Stromal cell of bone marrow (primary cell): ENCODE measurements at places on chromosomes 3 and 15.

DNA sequence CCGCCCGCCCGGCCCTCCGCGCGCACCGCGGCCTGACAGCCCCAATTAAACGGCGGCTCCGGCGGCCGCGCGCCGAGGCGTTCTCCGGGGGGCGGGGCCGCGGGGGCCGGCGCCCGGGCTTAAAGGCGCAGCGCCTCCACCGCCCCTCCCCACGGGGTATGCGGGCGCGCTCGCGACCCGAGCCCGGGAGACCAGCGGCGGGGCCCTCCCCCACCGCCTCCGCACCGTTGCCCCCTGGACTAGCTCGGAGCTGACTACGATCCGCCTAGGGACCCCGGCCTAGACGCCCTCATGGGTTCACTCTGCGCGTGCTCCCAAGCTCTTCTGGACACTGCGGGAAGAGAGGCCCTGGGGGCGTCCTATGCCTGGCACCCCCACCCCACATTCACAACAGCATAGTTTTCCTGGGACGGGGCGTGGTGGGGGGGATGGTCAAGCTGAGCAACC lies at the start of gene DUSP7:
DUSP7 (minus strand) TSS at position 51 of the 447 bp plus-strand sequence. CDS start 205 bp downstream, outside the sequence.
- DNase-seq: peak; percentile 46

- peak; percentile 22 for DNase-seq
Observed at GRCh38 chr3:76107935-76108570, 322.7 kb upstream of the ZNF717 start.

DNA sequence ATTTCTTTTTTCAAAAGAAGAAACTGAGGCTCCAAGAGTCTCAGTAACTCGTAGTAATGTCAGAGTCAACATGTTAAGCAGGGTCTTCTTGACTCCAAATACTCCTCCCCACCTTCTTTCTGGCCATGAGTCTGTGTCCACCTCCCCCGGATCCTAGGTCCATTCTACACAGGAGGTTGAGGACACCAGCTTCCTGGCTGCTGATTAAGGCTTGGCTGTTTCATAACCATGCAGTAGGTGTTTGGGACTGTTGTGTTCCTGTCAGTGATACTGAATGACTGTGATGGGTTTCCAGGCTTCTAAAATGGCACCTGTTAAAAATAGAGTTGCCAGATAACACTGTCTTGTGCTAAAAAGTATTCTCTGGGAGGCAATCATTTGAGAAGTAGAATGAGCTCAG lies 130.8 kb upstream of the IL12A start:
- DNase-seq: no peak

- no peak for DNase-seq
Observed at GRCh38 chr3:162884373-162884772, 1387.8 kb downstream of the OTOL1 start.

GRCh38 chr15:70356919-70357318 lies 259.2 kb upstream of the TLE3 start:
- DNase-seq: no peak

DNA sequence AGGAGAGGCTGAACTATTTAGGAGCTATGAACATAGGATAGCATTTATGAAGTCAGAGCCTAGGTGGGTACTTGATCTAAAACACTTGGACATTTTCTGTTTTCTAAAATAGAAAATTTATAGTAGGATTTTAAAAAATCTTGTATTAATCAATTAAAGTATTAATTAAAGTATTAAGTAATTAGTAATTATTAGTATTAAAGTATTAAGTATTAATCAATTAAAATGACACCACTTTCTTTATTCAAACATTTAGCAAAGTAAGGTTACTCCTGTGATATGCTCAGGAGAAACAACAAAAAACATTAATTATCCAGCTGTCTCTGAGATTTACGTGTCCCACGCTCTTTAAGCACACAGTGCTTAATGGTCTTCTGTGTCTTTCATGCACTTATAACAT lies 32.2 kb downstream of the CHCHD4 start:
- DNase-seq: no peak

GRCh38 chr3:124345845-124346244 lies 353.9 kb upstream of the ROPN1 start:
- DNase-seq: no peak

GRCh38 chr3:73197187-73197586 lies 135.7 kb downstream of the EBLN2 start:
- DNase-seq: no peak

- no peak for DNase-seq
Observed at GRCh38 chr3:154615471-154615870, 185.5 kb upstream of the GPR149 start.

DNA sequence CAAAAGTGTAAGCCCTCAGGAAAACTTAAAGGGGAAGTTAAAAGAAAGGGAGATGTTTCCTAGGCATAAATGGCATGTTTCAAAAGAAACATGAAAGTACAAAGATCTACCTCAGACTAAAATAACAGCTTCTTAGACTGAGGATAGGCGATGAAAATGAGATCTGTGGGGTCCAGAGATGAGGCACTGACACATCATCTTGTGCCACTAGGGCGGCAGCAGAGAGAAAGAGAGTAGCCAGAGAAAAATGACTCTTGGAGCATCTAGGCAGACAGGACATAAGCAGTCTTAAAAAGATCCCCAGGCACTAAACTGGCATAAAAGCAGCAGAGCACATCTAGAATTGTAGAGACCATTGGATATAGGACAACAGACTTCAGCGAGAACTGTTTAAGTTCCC lies 42.5 kb upstream of the RFX7 start:
- no peak for DNase-seq

GRCh38 chr3:140505213-140505612 lies 172.7 kb upstream of the TRIM42 start:
- DNase-seq: no peak

- DNase-seq: no peak
Observed at GRCh38 chr15:90309020-90309419, 43.1 kb upstream of the ZNF774 start.

GRCh38 chr3:123410149-123410515 lies 38.8 kb downstream of the ADCY5 start:
- DNase-seq: no peak

DNA sequence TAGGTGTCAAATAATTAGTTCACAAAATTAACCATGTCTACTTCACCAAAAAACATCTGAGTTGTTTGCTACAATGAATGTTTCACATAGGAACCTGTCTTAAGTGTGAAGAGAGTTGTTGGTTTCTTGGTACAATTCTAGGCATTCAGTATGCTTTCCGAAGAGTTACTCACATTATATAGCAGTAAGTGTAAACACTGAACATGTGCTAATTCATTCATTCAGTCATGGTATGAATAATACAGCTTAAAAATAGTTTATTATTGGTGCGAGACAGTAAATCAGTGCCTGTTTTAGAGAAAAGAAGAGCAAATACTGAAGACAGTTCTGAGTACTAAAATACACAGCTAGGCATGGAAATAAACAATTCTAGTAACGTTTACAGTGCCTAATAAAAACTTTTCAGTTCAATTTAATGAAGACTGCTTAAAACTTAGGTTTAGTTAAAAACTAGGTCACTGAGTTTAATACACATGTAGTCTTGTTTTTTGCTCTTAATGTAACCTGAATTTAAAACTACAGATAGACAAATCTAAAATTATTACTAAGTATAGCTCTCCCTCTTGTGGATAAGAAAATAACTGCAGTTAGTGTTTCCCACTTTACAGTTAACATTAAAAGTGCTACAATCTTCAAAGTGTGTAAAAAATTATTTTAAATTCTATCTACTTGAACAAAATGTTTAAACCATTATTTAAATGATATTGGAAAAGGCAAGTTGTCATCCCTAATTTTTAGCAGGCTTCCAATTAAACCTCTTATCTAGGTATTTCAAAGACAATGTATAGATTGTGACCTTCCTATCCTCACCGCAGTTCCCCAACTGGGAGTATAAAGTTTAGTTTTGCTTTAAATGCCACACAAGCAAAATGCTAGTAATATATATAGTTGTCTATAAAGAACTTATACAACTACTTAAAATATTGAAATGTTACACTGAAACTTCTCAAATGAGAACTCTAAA lies 20.1 kb upstream of the ZCWPW2 start:
- peak; percentile 10 for DNase-seq

GRCh38 chr3:66479532-66479947 lies 21.3 kb downstream of the LRIG1 start:
- no peak for DNase-seq

GRCh38 chr3:152279479-152279878 lies 10.8 kb downstream of the MBNL1 start:
- no peak for DNase-seq

- DNase-seq: peak; percentile 51
Observed at GRCh38 chr3:117399311-117400078, 689.9 kb downstream of the TUSC7 start.

- DNase-seq: no peak
Observed at GRCh38 chr3:30142946-30143345, 463.5 kb upstream of the TGFBR2 start.

GRCh38 chr15:45148076-45149059 lies 18.6 kb downstream of the DUOX1 start:
- no peak for DNase-seq

- DNase-seq: no peak
Observed at GRCh38 chr3:21912711-21913110, 161.7 kb upstream of the ZNF385D start.

DNA sequence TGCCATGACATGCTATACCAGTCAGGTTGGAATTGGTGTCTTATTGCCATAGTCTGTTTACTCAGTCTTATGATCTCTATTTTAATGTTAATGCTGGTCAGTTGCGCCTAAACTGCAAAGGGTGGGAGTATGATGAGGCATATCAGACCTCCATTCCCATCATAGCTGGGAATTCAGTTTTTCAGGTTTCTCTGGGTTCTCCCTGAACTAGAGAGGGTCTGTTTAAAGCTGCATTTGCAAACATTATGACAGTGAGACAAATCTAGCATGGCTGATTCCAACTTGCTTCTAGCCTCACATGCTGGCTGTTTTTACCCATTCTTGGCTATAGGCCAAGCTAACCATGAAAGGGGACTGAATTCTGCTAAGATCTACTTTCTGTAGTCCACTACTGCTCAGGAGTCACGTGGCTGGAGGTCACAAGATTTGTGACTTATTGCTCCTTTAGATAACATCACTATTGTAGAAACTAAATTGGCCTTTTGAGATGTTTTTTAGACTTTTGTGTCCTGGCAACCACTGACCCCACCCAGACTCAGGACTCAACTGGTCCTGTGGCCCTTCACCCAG lies 96.5 kb downstream of the TGFBR2 start:
- DNase-seq: no peak

- DNase-seq: no peak
Observed at GRCh38 chr15:36599620-36600433, 20.4 kb downstream of the CDIN1 start.

- no peak for DNase-seq
Observed at GRCh38 chr15:65196637-65197336, 11.6 kb upstream of the CLPX start.

DNA sequence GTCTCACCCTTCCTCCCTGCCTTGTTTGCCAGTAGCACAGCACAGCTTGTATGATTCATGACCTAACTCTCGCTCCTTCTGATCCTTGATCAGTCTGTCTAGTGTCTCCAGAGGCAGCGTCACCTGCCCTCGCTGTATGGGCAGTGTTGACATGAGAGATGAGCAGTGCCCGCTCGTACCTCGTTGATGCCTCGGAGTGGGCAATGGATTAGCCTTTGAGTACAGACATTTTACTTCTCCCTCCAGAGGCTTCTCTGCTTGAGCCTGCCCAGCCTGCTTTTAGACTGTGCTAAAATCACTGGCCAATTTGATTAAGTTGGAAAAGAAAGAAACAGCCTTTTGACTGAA lies 569.0 kb downstream of the NTRK3 start:
- no peak for DNase-seq

DNA sequence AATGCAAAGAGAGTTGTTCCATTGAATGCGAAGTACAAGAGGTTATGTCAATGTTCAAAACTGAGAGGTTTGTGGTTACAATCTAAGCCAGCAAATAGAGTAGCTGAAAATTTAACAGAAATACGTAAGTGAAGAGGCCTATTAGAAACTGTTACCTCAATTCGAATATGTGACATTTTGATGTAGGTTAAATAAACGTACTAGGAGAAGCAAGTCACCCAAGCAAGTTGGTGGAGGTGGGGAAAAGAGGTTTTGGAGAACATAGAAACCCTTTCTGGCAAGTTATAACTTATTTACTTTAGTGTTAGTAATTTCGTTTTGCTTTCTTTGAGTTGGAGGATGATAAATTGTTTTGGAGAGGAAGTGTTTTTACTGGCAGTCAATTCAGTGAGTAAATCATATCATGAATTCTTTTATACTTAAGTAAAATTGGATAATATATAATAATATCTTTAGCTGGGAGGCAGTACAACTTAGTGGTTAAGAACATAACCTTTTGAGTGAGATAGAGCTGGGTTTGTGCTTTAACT lies 91.2 kb upstream of the NAALADL2 start:
- DNase-seq: peak; percentile 58

DNA sequence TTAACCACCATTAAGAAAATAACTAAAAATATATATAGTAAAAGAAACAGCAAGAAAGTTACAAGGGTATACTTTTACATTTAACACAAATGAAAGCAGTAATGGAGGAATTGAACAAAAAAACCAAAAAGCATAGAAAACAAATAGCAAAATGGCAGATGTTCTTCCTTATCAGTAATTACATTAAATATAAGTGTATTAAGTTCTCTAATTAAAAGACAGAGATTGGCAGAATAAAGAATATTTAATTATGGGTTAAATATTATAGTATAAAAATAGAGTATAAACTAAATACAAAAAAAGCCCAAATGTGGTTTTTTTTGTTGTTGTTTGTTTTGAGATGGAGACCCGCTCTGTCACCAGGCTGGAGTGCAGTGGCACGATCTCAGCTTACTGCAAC lies 20.5 kb downstream of the EHHADH start:
- no peak for DNase-seq

DNA sequence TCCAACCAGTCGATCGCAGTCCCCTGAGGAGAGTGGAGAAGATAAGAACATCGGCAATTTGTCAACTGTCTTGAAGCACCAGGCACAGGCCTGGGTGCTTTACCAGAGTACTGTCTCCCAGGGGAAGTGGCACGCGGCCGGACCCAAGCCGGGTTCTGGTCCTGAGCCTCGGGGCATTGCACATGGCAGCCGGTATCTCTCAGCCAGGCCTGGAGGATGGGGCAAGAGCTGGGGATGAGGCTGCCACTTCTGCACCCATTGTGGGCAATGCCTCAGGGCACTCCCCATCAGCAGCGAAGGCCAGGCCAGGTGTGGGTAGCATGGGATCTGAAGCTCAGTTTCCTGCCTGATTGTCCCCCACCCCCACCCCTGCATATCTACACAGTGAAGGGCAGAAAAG lies 77.5 kb downstream of the ADCY5 start:
- no peak for DNase-seq

DNA sequence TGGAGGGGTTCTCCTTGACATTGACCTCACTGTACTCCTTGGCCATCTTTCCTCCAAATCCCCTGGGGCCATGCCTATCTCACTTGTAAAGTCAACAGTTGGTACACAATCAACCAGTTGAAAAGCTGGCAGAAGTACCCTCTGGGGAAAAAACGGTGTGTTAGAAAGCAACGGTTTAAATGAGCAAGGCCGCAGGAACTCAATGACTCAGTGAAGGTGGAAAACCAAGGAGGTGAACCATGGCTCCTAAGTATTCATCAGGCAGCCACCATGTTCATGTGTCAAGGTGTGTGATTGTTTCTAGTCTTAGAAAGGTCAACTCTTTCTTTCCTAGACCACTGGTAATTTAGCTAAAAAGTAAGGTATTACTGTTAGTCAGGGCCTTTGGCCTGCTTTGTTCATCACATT lies 130.9 kb upstream of the SATB1 start:
- no peak for DNase-seq
